ENCODE measurements at places on chromosomes 16 and 17.

DNA sequence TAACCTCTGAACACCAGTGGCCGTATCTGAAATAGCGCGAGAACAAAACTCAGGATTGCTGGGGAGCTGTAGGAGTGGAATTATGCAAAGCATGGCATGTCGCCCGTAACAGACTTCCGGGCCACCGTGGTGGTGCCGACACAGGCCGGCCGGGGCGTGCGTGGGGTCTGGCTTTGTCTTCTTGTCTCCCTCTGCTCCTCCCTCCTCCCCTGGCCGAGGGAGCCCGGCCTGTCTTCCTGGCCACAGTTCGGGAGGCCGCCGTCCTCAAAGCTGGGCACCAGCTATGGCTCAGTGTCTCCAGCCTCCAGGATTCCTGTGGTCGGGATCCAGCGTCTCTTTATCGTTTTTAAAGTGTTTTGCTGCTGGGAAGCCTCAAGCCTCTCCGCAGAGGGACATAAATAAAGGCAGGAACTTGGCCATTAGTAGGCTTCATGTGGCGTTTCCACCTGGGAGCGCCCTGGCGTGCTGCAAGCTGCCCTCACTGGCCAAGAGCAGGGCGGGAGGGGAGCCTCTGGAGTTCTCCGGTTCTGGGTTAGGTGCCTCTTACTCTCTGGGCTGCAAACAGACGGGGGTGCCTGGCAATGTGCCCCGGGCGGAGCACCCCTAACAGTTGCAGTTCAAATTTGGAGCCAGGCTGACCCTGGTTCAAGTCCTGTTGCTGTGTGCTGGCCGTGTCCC lies 22.0 kb upstream of the NPTX1 start:
- DNase-seq = no peak

DNA sequence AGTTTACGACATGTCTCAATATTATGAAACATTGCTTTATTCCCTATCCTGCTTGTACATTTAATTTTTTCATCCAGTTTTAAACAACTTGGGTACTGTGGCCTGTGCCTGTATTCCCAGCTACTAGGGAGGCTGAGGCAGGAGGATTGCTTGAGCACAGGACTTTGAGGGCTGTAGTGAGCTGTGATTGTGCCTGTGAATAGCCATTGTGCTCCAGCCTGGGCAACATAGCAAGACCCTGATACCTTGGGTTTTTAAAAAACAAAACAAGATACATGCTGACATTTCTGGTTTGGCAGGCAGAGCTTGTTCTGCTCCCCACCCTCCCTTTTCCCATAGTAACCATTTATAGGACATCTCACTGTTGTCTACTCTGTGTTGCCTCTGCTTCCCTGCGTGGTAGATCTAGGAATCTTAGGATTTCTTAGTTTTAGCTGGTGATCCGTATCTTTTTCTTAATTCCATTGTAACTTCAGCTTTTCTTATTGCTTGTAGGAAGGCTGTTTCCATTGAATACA lies 35.6 kb downstream of the TENT4B start:
- no peak for DNase-seq

- peak; percentile 75 for DNase-seq
Observed at GRCh38 chr17:45149037-45149668, 878 bp downstream of the HEXIM1 start.

GRCh38 chr16:49547448-49547847 lies 173.8 kb downstream of the C16orf78 start:
- DNase-seq = no peak

GRCh38 chr16:84040823-84041820 lies 1.5 kb downstream of the SLC38A8 start:
- no peak for DNase-seq

DNA sequence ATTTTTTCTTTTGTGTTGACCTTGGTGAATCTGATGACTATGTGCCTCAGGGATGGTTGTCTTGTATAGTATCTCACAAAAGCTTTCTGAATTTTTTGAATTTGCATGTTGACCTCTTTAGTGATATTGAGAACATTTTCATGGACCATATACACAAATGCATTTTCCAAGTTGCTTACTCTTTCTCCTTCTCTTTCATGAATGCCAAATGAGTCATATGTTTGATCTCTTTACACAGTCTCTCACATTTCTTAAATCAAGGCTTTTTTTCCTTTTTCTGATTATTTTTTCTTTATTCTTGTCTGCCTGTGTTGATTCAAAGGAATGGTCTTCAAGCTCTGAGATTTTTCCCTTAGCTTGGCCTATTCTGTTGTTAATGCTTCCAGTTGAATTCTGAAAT lies 46.6 kb upstream of the KCNJ16 start:
- DNase-seq = no peak
